Suprapubic skin (tissue), 4 donors: ENCODE measurements at places on chromosomes 6 and 20. TPM values are rescaled to one million over a fixed set of nuclear protein-coding genes. Genes with fewer than 3 reads are reported as not detected.

Gene FRS3
- 1.9 TPM for total RNA-seq

Gene SH3BGRL2
- total RNA-seq = 30.5 TPM

DNA sequence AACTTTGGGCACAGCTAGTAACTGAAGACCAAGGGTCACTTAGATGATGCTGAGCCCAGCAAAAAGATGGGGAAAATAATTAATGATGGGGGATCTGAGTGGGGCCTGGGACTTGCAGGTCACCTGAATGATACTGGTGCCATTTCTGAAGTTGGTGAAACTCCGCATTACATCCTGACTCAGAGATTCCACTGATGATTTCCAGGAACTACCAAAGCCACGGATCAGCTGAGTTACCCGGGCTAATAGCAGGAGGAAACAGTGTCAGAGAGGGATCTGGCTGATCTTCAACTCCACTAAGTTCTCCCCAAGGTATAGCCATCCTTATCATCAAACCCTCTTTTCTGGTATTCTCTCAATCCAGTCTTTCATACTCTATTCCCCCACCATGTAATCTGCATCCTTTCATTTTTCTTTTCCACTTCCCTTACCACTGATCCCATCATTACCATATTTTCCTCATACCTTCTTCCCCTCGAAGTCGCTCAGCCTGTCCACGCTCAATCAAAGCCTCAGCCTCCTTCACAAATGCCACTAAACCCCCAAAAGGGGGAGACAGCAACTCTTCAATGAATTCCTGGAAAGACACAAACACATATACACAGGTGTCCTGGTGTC lies 20.2 kb downstream of the VPS52 start:
- DNase-seq = peak; percentile 8
- H3K36me3 ChIP-seq = peaks cover 20% of the 10 kb centered on the region
- H3K27ac ChIP-seq = no peak overlapping the region
- H3K4me1 ChIP-seq = peaks cover 34% of the 10 kb centered on the region
- no peak overlapping the region for H3K4me3 ChIP-seq

- no peak overlapping the region for H3K27ac ChIP-seq
- H3K27me3 ChIP-seq = no peaks in the 10 kb centered on the region
- no peaks in the 10 kb centered on the region for H3K36me3 ChIP-seq
Observed at GRCh38 chr6:91276315-91276714, 689.4 kb upstream of the MAP3K7 start.

DNA sequence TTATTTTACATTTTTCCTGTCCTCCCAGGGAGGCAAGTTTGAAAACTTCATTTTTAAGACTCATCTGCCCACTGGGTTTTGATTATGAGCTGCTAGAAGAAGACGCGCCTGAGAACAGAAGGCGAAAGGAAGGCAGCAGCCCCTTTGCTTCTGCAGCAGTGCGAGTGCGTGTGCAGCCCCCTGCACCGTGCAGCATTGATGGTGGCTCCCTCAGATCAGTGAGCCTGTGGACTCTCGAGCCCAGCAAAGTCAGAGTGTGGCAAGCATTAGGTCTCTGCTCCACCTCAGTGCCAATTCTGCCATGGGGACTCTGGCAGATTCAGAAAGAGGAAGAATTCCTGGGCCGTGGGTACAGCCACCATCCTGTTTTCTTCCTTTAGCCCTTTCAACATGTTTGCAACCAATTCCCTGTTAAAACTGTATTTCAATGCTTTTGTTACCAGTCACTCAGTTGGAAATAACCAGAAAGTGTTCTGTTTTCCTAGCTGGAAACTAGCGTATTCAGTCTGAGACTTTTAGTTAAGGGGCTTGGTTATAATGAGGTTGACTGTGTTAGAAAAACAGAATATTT lies 134.8 kb upstream of the OGFRL1 start:
- no peak for DNase-seq
- no peaks in the 10 kb centered on the region for H3K27me3 ChIP-seq
- no peaks in the 10 kb centered on the region for H3K36me3 ChIP-seq
- no peak overlapping the region for H3K27ac ChIP-seq
- H3K4me1 ChIP-seq = no peaks in the 10 kb centered on the region
